ENCODE measurements at places on chromosomes 3 and 15. TPM values are rescaled to one million over a fixed set of nuclear protein-coding genes. Genes with fewer than 3 reads are reported as not detected.

DNA sequence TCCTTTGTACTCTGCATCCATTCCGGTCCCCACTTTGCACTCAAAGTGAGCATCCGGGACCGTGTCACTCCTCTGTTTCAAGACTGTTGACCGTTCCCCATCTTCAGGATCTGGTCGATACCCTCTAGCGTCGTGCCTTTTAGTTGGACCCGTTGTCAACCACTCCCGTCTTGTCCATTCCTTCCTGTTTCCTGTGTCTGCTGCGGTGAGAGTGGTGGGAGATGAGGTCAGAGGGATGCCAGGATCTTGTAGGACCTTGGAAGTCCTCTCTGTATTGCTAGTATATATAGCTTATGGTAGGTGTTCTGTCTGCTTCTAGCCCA is 624 bp downstream of the BRK1 start:
- H3K27me3 ChIP-seq, result peaks cover 2% of the 10 kb centered on the region
- H3K36me3 ChIP-seq, result peaks cover 14% of the 10 kb centered on the region
- H3K4me3 ChIP-seq, result peak overlapping the region; percentile 95
- DNase-seq, result no peak

DNA sequence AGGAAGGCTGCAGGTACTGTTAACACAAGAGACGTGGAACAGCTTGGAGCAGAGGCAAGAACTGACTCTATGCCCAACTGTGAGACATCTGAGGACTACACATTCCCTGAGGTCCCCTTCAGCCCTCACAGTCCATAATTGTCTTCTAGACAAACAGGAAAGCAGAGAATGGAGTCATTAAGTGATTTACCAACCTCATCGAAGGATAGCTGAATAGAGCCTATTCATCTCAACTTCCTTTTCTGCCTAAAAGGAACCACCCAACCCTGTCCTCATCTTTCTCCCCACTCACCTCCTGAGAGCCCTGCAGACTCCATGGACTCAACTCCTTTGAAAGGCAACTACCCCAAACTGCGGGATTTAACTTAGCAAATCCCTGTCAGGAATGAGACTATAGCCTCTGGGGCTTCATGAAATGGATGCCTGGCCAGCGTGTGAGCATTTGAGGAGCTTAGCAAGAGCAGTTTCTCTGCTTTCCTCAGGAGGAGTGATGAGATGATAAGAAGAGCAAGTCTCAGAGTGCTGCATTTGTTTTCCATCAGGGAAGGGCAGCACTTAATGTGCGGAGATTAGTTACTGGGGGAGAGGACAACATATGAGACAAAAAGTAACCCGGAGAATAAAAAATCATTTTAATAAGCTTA is 61.5 kb upstream of the FILIP1L start:
- no peak overlapping the region for H3K4me3 ChIP-seq
- no peaks in the 10 kb centered on the region for H3K27me3 ChIP-seq
- no peak for DNase-seq
- peaks cover 59% of the 10 kb centered on the region for H3K36me3 ChIP-seq
- H3K4me1 ChIP-seq, result peaks cover 1% of the 10 kb centered on the region

DNA sequence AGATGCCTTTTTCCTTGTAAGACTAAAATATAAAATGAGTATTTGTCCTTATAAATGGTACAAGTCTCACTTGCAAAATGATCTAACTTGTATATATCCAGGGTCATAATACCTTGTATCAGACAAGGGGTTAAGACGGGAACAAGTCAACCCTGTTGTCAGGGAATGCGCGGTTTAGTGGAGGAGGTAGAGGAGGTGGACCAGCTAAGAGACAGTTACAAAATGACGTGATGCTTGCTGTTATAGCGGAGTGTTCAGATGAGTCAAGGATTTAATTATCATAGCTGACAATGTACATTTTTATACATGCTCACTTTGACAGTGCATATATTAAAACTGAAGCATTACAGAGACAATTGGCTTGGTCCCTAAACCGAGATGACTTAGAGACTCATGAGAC is 26.8 kb upstream of the KLHL25 start:
- H3K27ac ChIP-seq, result no peak overlapping the region
- no peak for DNase-seq
- H3K36me3 ChIP-seq, result no peaks in the 10 kb centered on the region
- H3K4me1 ChIP-seq, result no peaks in the 10 kb centered on the region
- peaks cover 6% of the 10 kb centered on the region for H3K27me3 ChIP-seq

Gene WDR72
- total RNA-seq, result not detected

Gene TMCO5A
- total RNA-seq, result not detected

Gene CTXN2
- total RNA-seq, result not detected
